Putamen (tissue), 1 donor: ENCODE measurements at places on chromosomes 16 and 17.

DNA sequence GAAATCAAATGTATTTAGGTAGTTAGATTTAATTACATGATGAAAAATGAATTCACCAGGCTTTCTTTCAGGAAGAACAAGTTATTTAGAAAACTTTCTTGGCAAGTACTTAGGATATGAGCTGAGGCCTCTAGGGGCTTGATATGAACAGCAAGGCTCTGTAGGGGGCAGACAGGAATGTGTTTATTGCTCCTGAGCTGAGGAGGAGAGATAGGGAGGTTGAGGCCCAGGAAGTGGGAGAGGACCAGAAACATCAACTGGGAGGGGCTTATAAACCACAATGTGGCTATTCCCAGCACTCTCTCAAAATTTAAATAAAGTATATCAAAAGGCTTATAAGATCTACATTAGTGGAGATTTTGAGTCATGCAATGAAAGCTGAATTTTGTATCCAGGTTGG is 154.0 kb upstream of the MAF start:
- no peak for DNase-seq

DNA sequence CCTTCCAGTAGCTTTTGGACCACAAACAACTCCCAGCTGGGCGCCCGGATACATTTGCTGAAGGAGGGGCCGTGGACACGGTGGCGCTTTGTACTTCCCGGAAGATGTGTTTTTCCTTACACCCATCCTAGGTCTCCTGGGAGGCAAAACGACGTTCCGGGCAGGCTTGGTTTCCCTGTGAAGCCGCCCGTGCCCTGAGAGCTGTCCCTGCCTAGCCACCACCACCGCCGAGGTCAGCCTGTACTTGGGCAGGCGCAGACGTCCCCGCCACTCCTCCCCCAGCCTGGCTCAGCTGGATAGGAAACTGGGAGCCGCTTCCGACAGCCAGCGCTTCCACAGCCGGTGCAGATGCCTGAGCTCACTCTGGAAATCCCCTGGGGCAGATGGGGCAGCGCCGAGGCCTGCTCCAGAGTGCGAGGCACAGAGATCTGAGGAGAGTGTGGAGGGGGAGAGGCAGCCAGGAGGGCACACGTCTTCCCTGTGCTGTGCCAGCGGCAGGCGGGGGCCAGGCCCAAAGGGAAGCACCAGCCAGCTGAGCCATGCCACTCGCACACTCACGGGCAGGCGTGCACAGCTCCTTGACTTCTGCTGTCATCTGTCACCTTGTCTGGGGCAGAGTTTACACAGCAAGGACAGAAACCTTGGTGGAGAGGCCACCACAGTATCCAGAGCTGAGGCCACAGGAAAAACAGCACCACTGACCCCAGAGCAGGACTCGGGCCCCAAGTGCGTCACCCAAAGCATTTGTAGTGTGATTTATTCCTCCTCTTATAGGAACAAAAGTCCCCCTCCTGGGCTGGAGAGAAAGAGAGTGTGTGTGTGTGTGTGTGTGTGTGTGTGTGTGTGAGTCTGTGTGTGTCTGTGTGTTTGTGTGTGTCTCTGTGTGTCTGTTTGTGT is 3.0 kb downstream of the RHBDF2 start:
- DNase-seq: peak; percentile 52

GRCh38 chr17:18055597-18055996 is 16.4 kb downstream of the GID4 start:
- DNase-seq: no peak

GRCh38 chr17:32504166-32504990 is 17.6 kb downstream of the CDK5R1 start:
- no peak for DNase-seq

- DNase-seq: peak; percentile 22
Observed at GRCh38 chr16:56910654-56911539, 21.0 kb upstream of the HERPUD1 start.

DNA sequence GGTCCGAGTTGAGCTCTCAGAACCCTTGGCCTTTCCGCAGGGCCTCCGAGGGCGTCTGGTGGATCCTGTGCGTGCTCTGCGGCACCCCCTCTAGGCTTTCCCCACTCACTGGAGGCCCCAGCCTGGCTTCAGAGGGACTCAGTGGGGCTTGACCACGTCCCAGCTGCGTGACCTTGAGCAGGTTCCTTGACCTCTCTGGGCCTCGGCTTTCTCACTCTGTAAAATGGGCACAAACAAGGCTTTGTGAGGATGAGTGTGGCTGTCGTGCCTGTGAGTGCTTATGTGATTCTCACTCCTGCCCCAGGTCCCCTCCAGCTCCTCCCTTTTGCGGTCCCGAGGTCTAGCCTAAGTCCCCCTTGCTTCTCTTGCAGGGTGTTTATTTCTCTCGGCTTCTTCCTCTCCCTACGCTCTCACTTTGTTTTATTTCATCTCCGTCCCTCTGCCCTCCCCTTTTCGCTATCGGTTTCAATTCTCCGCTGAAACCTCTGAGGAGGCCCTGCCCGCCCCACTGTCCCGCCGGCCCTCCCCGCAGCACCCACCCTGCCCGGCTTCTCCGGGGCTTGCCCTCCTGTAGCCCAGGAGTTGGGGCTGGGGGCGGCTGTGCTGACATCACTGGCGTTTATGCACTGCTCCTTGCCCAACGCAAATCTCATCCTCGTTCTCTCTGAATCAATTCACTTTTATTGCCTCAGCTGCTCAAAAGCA is 82.3 kb upstream of the CBX4 start:
- DNase-seq: no peak

GRCh38 chr16:72768591-72768990 is 279.3 kb downstream of the ZFHX3 start:
- DNase-seq: no peak

DNA sequence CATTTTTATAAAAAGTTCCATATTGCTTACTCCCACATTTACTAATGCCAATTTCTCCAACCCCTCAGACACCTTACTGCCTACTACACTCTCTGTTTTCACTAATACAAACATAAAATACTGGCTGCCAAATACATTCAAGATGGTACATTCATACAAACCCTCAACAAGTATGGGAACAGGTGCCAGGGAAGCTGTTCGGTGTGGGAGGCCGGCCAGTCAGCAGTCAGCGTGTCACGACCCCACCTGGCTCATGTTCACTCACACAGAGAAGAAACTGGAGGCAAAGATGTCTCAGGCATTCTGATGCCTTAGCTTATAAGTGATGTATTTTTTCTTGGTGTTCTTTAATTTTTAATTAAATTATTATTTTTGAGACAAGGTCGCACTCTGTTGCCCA is 42.4 kb upstream of the TRAP1 start:
- DNase-seq: no peak

- DNase-seq: no peak
Observed at GRCh38 chr17:81027038-81027437, 7.9 kb upstream of the BAIAP2 start.

- no peak for DNase-seq
Observed at GRCh38 chr17:61302953-61303816, 96.5 kb upstream of the TBX2 start.

DNA sequence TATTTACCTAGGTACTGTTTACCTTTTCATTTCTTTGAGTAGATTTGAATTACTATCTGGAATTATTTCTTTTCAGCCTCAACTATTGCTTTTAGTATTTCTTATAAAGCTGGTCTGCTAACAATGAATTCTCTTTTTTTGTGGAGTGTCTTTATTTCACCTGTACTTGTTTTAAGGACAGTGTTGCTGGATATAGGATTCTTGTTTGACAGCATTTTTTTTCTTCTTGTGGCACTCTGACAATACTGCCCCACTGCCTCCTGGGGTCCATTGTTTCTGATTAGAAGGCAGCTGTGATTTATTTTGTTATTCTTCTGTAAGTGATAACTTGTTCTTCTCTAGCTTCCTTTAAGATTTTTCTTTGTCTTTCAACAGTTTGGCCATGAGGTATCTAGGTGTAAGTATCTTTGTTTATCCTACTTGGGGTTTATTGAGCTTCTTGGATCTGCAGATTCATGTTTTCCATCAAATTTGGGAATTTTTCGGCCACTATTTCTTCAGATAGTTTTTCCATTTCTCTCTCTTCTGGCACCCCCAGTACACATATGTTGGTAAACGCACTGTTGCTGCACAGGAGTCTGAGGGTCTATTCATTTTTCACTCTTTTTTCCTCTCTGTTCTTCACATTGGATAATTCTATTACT is 130.4 kb downstream of the AATF start:
- DNase-seq: no peak

DNA sequence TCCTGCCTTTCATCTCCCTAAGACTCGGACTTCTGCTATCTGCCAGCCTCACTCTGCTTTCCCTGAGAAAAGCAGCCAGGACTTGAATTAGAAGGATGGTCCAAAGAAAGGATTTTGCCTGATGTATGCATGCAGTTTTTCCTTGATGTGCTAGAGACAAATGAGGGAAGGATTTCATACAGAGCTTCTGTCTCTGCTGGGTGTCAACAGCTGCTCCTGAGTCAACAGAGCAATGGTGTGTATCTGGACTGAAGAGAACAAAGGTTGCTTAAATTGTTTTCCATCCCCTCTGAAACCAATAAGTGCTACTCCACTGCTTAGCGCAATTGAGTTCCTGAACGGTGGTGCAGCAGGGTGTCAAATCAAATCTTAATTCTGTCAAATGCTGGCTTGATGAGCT is 680.6 kb upstream of the C16orf82 start:
- no peak for DNase-seq

GRCh38 chr16:17313793-17314547 is 156.8 kb downstream of the XYLT1 start:
- DNase-seq: no peak

DNA sequence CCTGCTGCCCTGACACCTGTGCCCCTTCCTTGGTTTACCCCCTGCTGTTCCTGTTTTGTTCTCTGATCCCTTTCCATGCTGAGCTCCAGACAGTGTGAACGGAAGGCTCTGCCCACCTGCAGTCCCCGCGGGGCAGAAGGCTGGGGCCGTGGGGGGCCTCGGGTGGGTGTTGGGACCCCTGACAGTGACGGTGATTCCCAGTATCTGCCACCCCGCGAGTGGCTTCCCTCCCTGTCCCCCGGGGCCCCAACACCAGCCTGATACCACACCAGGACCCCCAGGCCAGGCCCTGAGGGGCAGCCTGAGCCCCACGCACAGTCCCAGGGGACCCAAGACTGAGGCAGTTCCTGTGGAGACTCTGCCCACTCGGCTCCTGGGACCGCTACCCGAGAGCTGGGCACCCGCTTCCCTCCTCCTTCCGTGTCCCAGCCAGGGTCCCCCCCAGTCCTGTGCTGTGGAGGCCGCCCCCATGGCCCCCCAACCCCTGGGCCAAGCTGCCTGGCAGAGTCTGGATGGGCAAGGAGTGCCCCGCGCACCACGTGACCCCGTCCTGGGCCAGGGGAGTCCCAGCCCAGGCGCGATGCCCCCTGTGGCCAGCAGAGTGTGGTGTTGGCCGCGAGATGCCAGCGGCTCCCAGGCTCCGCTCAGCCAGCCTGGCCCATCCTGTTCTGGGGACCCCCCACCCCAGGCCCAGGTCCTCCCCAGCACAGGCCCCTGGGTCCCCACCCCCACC is 10.0 kb upstream of the C1QTNF8 start:
- peak; percentile 55 for DNase-seq
